ENCODE measurements at places on chromosomes 12 and 14. TPM values are rescaled to one million over a fixed set of nuclear protein-coding genes. Genes with fewer than 3 reads are reported as not detected.
A peak's percentile ranks its signal among the peaks of the same experiment; 100 is the strongest.

GRCh38 chr12:29073631-29074239 lies 75.3 kb upstream of the FAR2 start:
- H3K27me3 ChIP-seq: peaks cover 40% of the 10 kb centered on the region
- no peak overlapping the region for H3K27ac ChIP-seq
- peak; percentile 49 for DNase-seq
- H3K4me3 ChIP-seq: no peak overlapping the region
- no peaks in the 10 kb centered on the region for H3K4me1 ChIP-seq

Gene TRMT61A
- total RNA-seq: 15.8 TPM

DNA sequence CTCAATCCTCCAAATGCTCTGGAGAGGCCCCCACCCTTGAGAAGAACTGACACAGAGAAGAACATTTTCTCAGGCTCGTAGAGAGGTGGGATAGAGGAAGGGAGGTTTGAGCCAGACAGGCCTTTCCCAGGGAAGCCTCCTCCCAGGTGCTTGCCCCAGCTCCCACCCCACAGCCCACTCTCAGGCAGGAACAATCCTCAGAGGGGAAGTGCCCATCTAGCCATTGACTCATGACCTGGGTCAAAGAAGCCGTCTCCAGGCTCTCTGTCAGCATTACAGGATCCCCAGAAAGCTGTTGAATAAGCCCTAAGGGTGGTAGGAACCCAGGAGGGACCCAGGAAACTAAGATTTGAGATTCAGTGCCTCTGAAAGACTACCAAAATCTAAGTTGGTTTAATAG lies 3.8 kb downstream of the AQP6 start:
- H3K4me3 ChIP-seq: no peak overlapping the region
- H3K27ac ChIP-seq: no peak overlapping the region
- H3K4me1 ChIP-seq: no peaks in the 10 kb centered on the region

GRCh38 chr14:58281969-58282368 lies 16.4 kb upstream of the ARID4A start:
- no peaks in the 10 kb centered on the region for H3K27me3 ChIP-seq
- H3K27ac ChIP-seq: peak overlapping the region; percentile 97
- peak overlapping the region; percentile 43 for H3K4me3 ChIP-seq

GRCh38 chr12:53219956-53220693 lies 11.9 kb downstream of the RARG start:
- H3K27me3 ChIP-seq: no peaks in the 10 kb centered on the region
- peaks cover 20% of the 10 kb centered on the region for H3K36me3 ChIP-seq
- peak; percentile 78 for DNase-seq
- peaks cover 62% of the 10 kb centered on the region for H3K4me1 ChIP-seq
- peak overlapping the region; percentile 83 for H3K4me3 ChIP-seq

- peak overlapping the region; percentile 67 for H3K27ac ChIP-seq
- H3K4me3 ChIP-seq: no peak overlapping the region
- H3K36me3 ChIP-seq: peaks cover 83% of the 10 kb centered on the region
- DNase-seq: peak; percentile 68
- peaks cover 16% of the 10 kb centered on the region for H3K4me1 ChIP-seq
Measured at GRCh38 chr12:113271853-113272561, 50.7 kb downstream of the TPCN1 start.

- H3K27ac ChIP-seq: no peak overlapping the region
- no peaks in the 10 kb centered on the region for H3K27me3 ChIP-seq
- H3K4me1 ChIP-seq: no peaks in the 10 kb centered on the region
- no peak overlapping the region for H3K4me3 ChIP-seq
- DNase-seq: no peak
- no peaks in the 10 kb centered on the region for H3K36me3 ChIP-seq
Measured at GRCh38 chr14:91770185-91770584, 38.3 kb upstream of the CATSPERB start.

DNA sequence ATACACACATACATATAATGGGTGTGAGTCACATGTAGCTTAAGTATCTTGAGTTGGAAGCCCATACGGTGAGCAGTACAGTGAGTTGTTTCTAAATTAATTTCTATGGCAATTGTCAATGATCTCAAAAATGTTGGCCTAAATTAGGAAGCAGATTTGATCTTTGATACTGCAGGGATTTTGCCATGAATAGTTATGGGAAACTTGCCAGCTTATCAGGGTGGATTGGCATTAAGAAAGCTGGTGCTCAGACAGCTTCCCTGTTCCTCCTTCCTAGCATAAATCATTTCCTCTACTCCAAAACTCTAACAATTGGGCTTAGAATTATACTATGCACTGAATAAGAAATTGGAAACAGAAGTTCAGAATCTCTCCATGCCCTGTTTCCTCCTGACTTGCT lies 150.9 kb upstream of the FRMD6 start:
- H3K27ac ChIP-seq: no peak overlapping the region
- H3K4me1 ChIP-seq: peaks cover 36% of the 10 kb centered on the region
- H3K36me3 ChIP-seq: peaks cover 20% of the 10 kb centered on the region

- H3K4me3 ChIP-seq: no peak overlapping the region
- no peaks in the 10 kb centered on the region for H3K4me1 ChIP-seq
- no peaks in the 10 kb centered on the region for H3K27me3 ChIP-seq
- no peak for DNase-seq
Measured at GRCh38 chr14:34796902-34797301, 78.3 kb downstream of the BAZ1A start.

DNA sequence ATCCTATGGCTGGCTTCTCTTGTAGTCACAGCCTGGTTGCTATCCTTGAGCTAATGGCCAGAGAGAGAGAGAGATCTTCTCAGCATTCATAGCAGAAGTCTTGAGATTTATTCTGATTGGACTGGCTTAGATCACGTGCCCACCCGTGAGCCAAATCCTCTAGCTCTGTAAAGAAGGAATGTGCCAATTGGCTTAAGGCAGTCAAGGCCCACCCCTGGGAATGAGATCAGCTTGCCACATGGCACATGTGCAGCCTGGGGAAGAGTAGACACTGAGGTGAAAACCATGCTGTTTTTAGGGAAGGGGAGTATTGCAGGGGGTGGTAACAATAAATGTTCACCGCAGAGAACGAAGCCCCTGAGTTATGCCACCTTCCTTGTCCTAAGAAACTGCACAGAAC lies 36.3 kb downstream of the PLEKHG7 start:
- no peaks in the 10 kb centered on the region for H3K27me3 ChIP-seq
- H3K4me3 ChIP-seq: no peak overlapping the region
- no peak for DNase-seq
- H3K27ac ChIP-seq: no peak overlapping the region

Gene NEK9
- 112 TPM for total RNA-seq

- H3K27me3 ChIP-seq: no peaks in the 10 kb centered on the region
- H3K36me3 ChIP-seq: no peaks in the 10 kb centered on the region
- no peak for DNase-seq
- H3K4me3 ChIP-seq: no peak overlapping the region
- H3K4me1 ChIP-seq: peaks cover 12% of the 10 kb centered on the region
- no peak overlapping the region for H3K27ac ChIP-seq
Measured at GRCh38 chr12:24482044-24482443, 466.9 kb downstream of the BCAT1 start.

Measured in MCF 10A (cell line).